ENCODE measurements at places on chromosomes 2 and 18.

DNA sequence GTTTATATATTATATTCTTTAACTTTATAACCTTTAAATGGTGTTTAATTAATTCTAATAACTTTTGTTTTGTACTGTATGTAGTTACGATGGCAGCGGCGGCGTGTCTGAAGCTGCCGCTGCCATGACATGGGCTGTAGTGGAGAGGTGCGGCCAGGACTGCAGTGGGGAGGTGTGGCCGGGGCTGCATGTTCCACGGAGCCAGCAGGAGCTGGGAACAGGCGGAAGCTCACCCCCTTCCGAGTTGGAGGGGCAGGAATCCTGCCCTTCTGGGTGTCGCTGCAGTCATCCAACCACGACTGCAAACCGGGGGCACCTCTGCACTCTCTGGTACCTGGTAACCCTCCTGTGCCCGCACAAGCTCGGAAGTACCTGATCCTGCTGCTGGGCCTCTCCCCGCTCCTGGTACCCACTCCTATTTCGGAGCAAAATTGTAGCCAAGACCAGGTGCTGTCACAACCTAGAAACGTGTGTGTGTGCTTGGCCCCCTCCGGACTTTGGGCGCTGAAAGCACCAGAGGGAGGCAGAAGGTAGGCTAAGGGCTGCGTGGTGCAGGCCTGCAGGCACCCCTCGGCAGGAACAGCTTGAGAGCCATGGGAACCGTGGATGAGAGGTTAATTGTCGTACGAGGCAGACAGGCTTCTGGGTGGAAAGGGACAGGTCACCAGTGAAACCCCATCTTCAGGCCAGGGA is 1329.7 kb upstream of the SLC39A10 start:
- DNase-seq = no peak

GRCh38 chr2:64045938-64046337 is 26.7 kb upstream of the VPS54 start:
- DNase-seq = no peak

- no peak for DNase-seq
Measured at GRCh38 chr2:222941510-222942032, 80.7 kb downstream of the ACSL3 start.

DNA sequence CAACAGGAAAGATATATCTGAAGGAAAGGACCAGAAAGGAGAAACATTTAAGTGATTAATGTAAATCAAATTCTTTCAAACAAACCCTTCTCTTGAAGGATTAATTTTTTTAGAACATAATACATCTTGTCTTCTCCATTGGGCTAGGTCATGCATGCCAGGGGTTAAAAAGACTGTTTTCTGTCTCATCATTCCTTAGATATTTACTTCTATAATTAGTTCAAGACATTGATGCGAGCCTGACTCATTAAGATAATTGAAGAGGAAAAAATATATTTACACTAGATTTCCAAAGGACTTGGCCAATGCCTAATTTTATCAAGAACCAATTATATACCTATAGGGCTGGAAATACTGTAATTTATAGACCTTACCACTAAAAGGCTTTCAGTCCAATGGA is 166.6 kb upstream of the SETBP1 start:
- DNase-seq = no peak

DNA sequence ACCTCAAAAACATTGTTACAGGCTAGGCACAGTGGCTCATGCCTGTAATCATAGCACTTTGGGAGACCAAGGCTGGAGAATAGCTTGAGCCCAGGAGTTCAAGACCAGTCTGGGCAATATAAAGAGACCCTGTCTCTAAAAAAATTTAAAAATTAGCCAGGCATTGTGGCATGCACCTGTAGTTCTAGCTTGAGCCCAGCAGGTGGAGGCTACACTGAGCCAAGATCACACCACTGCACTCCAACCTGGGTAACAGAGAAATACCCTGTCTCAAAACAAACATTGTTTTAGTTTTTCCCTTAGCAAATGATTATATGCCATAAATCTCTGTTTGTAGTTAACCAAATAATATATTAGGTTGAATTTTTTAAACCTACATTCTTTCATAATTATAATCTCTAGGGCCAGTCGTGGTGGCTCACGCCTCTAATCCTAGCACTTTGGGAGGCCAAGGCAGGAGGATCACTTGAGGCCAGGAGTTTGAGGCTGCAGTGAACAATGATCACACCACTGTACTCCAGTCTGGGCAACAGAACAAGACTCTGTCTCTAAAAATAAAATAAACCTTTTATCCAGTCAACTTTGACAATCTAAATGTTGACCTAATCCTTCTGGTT is 13.3 kb upstream of the CYP20A1 start:
- DNase-seq = no peak

DNA sequence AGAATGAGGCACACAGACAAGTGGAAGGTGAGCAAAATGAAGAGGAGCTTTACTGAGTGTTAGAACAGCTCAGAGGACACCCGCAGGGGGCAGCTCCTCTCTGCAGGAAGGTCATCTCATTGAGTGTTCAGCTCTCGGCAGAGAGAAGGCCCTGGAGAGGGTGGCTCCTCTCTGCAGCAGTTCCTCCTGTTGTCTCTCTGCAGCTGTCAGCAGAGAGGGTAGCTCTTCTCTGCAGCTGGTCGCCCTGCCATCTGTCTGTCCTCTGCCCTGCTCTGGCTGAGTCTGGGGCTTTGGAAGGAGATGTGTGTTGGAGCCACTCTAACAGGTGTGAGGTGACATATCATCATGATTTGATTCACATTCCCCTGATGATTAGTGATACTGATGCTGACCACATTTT is 6.8 kb upstream of the SNTG2 start:
- no peak for DNase-seq

DNA sequence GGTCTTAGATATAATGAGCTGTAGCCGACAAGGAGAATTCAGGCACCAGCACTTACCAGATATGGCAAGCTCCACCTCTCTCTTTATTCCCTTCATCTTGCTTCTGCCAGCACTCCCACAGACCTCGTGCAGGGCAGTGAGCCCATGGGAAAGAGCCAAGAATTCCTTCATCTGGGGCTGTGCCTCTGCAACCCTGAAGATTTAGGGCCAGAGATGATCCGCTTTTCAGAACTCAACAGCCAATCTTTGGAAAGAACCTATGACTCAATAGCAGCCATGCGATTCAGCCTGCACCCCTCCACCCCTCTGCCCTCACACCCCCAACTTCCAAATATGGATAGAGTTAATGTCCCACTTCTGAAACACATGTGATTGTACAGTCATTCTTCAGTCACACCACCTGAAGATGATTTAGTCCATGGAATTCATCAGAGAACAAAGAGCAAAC is 533.7 kb upstream of the TNP1 start:
- DNase-seq = no peak

DNA sequence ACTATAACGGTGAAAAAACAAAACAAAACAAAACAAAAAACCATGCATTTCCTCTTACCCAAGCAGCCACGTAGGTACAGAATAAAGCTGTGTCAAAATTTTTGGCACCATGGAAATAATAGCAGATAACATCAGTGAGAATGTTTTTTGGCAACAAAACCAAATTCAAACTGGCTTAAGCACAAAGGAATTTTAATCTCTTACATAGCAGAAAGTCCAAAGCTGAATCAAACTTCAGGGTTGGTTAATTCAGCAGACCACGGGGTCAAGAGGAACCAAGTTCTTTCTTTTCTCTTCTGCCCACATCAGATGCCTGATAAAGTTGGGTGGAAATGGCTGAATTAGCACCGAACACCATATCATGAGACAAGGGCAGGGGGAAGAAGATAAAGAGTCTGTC is 129.5 kb downstream of the PAX3 start:
- no peak for DNase-seq

DNA sequence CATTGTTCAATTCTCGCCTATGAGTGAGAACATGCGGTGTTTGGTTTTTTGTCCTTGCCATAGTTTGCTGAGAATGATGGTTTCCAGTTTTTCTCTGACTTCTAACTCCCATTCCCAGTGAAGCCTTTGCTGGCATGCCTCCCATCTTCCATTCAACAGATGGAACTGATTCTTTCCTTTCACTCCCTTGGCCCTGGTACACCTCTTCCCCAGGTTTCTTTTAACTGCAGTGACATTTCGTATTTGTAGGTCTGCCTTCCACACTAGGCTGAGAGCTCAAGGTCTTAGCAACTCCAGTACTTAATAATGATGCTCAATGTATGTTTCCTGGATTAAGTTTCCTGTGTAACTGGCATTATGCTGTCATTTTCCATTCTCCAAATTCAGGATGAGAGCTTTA is 48.5 kb downstream of the GAREM1 start:
- DNase-seq = no peak

DNA sequence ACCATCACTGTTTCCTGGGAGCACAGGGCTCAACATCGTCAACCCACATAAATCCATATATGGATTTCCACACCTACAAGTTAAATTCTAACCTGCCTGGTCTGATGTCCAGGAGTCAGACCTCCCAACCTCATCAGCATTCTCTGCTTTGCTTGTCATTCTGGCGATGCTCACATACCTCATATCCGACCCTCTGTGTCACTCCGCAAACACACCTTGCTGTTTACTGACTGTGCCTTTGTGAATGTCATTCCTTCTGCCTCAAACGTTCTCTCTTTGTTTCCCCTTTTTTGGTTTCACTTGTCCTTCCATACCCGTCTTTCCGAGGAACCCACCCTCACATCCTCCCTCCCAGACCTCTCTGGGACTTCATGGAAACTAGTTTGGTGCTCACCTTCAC is 187.1 kb downstream of the ACTR3 start:
- no peak for DNase-seq

GRCh38 chr2:202847693-202848524 is 23.7 kb downstream of the ICA1L start:
- DNase-seq = no peak

DNA sequence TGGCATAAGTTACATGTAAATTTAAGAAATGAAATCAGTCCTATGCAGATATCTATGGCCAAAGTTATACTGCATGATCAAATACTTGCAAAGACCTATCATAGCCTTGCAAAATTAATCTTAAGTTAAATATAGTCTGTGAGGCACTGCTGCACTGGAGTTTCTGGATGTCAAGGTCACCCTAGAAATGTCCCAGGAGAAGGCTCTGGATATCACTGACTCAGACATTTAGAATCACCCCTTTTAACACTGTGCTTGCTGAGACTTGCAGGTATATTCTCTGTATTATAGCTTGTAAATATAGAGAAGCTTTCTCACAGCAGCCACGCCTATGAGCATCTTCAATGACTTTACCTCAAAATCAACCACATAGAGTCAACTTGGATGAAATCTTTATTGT is 51.5 kb downstream of the ETAA1 start:
- DNase-seq = no peak

DNA sequence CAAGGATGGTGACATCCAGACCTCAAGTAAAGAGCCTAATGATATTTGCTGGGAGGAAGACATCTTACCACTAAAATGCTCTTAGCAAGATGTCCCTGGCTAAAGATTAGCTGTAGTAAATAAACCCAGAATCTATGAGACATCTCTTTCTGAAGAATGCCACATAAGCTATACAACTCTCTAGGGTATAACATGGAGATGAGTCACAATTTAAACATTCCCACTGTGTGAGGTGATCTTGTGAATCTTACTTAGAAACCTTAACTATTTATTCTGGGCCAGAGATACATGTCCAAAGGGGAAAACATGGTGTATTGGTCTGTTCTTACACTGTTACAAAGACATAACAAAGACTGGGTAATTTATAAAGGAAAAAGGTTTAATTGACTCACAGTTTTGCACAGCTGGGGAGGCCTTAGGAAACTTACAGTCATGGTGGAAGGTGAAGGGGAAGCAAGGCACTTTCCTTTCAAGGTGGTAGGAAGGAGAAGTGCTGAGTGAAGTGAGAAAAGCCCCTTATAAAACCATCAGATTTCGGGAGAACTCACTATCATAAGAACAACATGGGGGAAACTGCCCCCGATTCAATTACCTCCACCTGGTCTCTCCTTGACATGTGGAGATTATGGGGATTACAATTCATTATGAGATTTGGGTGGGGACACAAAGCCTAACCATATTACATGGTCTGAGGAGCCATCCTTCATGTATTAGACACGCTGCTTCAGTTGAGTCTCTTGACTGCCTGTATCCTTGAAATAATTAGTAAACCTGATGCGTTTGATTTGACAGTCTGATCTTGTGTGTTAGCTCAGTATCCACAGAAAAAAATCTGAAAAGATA is 17.1 kb downstream of the KRCC1 start:
- DNase-seq = no peak

- DNase-seq = no peak
Measured at GRCh38 chr2:11508279-11508678, 25.6 kb upstream of the GREB1 start.

DNA sequence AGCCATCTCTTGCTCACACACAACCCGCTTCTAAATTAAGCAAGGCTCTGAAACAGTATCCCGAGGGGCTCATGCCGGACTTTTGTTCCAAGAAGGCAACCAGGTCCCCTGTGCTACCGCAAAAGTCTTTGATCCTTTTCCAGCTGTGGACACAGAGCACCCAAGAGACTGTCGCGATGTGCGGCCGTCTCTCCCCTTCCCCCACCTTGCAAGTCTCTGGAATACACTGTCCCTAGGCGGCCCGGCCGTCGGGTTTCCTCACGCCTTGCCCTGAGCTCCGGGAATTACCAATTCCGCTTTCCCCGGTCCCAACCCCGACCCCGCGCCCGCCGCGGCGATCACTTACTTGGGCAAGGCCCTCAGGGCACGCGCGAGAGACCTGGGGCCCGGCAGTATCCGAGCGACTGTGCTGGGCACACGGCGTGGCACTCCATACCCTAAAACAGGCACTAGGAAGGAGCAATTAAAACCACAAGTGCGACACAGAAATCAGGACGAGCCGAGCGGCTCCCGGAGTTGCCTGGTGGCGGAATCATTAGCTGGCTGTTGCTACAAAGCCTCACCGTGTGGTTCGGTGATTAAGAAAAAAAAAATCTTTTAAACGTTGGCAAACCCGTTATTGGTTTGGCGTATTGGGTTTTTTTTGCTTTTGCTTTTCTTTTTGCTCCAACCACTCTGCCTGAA is 2.2 kb upstream of the DLX1 start:
- no peak for DNase-seq

DNA sequence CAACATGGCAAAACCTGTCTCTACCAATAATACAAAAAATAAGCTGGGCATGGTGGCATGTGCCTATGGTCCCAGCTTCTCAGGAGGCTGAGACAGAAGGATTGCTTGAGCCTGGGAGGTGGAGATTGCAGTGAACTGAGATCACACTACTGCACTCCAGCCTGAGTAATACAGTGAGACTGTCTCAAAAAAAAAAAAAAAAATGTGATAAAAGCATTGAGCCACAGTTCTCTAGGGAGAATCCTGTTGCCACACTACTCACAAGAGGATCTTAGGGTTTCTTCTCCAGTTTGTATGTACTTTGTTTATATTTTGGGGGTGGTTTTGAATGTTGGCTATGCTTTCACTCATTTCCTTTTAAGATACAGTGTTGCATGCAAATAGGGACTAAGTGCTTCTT is 62.0 kb downstream of the TMEM185B start:
- DNase-seq = no peak

- no peak for DNase-seq
Measured at GRCh38 chr2:121644715-121645114, 4.5 kb downstream of the CLASP1 start.

GRCh38 chr2:73177645-73178255 is 24.6 kb upstream of the NOTO start:
- DNase-seq = no peak

GRCh38 chr2:101496279-101496678 is 21.4 kb upstream of the RFX8 start:
- no peak for DNase-seq

Measured in activated CD4-positive, alpha-beta T cell treated with anti-CD3 and anti-CD28 coated beads for 24 hours (primary cell).